ENCODE measurements at places on chromosomes 5 and 9.

DNA sequence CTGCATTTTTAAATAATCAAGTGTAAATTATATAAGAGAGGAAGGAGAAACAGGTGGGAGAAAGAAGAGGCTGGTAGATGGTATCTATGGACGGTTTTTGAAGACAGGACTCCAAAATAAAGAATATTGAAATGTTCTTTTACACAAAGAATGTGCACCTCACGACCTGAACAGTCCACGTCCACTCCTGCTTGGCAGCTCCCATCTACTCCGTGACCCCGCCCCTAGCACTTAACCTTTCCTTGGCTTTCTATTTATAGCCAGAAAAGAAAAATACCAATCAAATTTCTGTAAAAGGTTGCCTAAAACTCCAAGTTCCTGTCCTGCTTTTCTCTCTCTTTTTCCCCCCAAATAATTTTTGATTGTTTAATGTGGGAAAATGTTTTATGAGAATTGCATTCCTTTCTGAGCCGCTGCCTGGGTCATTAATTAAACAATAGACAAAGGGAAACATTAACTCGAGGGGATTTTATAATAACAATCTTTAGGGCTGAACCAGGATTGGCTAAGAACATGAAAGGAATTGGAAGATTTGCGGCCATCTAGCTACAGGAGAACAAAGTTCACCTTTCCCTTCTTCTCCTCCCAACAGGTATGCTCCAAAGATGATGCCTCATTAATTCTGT lies 173.6 kb upstream of the MAP3K1 start:
- no peak for DNase-seq

DNA sequence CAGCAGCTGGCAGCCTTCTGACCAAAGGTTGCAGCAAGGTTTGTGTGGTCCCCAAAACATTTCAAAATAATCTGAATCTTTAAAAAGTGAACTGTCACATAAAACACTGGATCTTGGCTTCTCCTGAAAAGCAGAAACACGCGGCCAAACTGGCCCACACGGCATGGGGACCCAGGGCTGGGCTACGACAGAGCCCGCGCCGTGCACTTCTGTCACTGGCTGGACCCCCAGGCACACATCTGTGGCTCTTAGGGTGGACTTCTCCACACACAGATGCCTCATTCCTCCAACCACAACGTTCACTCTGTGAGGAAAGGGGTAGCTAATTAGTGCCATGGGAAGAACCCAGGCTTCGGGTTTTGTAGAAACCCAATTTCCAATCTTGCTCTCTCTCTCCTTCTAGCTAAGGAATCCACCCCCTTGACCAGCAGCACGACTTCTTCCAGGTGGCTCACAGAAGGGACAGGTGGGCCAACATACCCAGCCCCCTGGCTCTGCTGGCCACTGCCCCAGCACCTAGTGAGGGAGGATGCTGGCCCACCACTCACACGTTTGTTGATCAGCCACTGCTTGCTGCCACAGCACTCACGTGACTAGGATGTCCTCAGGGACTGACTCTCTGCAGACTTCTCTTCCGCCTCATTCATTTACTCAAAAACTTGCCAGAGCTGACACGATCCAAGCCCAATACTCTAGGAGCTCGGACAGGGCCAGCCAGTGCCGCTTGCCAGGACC lies 17.9 kb downstream of the LMAN2 start:
- DNase-seq = no peak

- peak; percentile 69 for DNase-seq
Measured at GRCh38 chr5:98349251-98349989, 424.0 kb upstream of the RGMB start.

GRCh38 chr5:148910216-148910615 lies 83.8 kb downstream of the ADRB2 start:
- DNase-seq = no peak

DNA sequence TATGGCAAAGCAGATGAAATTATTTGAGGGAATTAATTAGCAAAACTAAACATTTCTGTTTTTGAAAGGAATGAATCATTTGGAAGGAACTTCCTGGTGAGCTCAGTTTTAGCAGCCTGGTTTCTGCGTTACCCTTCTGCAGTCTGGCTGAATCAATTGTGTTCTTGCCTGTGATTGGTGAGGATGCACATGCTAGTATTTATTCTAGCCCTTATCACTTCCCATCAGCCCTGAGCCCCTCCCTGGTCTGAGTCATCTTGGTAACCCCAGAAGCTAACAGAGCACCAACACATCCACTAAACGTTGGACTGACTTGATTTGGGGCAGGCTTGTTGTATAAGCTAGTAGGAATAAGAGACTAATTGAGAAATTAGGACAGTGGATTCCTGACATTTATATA lies 6.6 kb downstream of the TJP2 start:
- peak; percentile 87 for DNase-seq

- DNase-seq = peak; percentile 34
Measured at GRCh38 chr5:168976311-168976970, 324.5 kb downstream of the SLIT3 start.
